CD14-positive monocyte (primary cell): ENCODE measurements at places on chromosomes 3 and 15.

- DNase-seq = peak; percentile 70
These were observed 131.2 kb downstream of the IGF1R start for GRCh38 chr15:98779463-98780071.

DNA sequence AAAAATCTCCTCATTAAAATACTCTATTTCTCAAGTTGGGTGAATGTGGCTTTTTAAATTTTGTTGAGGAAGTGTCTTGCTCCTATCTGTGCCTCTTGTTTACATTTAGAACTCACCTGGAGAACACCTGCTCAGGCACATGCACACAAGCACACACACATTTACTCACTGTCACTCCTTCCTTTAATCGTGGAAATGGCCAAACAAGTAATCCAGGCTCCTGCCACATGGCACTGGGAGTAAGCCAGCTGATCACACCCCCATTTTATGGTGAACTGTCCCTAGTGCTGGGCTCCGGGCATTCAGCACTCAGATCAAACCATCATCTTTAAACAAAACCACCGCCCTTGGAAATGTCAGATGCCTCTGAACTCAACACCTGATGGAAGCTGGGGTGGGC, 204.7 kb upstream of the BHLHE40 start:
- DNase-seq = no peak

DNA sequence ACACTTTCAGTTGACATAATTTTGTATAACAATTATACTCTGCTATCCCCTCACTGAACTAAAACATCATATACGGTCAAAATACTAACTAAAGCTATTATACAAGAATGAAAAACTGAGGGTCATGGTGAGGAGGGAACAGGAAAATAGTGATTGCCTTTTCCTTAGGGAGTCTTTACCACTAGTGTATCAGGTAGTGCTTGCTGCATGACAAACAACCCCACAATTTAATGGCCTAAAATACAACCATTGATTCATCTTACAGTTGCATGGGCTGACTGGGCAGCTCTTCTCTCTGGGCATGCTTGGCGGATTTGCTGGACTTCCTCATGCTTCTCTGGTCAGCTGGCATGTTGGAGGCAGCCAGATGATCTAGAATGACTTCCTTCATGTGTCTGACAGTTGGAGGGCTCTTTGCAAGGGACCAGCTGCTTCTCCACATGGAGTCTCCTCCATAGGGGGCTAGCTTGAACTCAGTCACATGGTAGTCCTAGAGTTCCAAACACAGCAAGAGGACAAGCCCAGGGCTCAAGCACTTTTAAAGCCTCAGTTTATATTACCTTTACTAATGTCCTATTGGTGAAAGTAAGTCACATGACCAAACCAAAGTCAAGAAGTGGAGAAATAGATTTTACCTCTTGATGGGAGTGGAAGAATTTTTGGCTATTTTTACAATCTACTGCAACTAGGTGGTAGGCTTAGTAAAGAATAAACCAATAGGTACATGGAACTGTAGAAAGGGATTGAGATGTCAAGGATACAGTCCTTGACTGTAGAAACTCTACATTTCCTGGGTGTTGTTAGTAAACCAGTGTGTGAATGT, 18.8 kb downstream of the THAP10 start:
- DNase-seq = no peak

DNA sequence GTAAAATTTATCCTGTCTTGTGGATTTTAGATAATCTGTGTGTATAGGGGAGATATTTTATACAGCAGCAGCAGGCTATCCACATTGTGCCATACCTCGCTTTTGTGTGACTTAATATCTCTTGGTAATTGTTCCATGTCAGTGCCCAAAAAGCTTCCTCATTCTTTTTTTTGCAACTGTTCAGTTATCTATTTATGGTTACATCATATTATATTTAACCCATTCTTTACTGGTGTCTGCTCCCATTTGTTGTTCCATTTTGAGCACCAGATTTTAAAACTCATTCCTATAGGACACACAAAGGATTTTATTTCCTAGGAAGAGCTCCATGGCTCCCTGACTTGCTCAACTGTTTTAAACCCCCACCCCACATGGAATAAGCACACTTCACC, 86.3 kb upstream of the RASGRP1 start:
- no peak for DNase-seq

GRCh38 chr3:81864272-81864671, 102.8 kb upstream of the GBE1 start:
- no peak for DNase-seq

DNA sequence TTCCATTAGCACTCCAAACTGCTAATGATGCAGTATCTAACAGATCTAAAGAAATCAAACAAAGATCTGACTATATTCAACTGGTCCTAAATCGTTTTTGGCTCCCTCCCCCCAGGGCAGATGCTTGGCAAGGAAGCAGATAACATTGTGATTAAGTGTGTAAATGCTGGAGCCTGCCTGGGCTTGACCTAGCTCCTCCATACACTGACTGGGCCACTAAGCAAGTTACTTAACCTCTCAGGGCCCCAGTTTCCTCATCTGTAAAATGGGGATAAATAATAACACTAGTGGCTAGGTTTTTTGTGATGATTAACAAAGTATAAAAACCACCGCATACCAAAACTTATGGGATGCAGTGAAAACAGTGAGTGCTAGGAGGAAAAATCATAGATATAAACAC, 9.2 kb downstream of the EID1 start:
- DNase-seq = no peak

DNA sequence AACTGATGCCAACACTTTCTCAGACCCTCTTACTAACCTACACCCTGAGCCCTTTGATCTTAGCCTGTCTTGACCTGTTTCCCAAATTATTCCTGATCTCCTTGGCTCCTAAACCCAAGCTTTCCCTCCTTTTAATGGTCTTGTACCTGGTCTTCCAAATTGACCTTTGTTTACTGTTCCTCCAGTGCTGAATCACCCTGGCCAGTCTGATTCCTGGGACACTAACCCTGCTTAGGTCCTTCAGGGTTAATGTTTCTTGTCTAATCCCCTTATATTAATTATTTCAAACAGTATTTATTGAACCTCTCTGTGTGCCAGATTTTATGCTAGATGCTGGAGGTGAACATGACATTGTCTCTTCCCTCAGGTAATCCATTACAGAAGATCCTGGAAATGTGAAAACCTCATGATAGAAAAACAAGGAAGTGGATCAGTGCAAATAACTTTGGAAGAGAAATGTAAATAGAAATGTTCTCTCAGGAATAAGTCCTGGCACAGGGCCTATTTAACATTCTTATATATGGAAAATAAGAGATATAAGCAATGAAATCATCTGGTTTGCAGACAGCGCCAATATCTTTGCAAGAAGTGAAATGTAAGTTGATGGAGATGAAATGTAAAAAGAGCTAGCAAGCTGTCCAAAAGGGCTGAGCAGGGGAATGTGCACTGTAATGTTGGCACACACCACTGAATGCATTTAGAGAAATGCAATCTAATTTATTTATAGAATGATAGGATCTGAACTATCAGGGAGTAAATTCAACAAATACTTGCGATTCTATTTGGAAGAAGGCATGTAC, 20.7 kb downstream of the HGD start:
- DNase-seq = no peak

GRCh38 chr3:63976161-63976871, 47.0 kb downstream of the PSMD6 start:
- DNase-seq = peak; percentile 90

- no peak for DNase-seq
These were observed 1560.4 kb upstream of the GBE1 start for GRCh38 chr3:83321891-83322290.

GRCh38 chr3:78994174-78995027, 773.4 kb downstream of the ROBO1 start:
- DNase-seq = no peak

DNA sequence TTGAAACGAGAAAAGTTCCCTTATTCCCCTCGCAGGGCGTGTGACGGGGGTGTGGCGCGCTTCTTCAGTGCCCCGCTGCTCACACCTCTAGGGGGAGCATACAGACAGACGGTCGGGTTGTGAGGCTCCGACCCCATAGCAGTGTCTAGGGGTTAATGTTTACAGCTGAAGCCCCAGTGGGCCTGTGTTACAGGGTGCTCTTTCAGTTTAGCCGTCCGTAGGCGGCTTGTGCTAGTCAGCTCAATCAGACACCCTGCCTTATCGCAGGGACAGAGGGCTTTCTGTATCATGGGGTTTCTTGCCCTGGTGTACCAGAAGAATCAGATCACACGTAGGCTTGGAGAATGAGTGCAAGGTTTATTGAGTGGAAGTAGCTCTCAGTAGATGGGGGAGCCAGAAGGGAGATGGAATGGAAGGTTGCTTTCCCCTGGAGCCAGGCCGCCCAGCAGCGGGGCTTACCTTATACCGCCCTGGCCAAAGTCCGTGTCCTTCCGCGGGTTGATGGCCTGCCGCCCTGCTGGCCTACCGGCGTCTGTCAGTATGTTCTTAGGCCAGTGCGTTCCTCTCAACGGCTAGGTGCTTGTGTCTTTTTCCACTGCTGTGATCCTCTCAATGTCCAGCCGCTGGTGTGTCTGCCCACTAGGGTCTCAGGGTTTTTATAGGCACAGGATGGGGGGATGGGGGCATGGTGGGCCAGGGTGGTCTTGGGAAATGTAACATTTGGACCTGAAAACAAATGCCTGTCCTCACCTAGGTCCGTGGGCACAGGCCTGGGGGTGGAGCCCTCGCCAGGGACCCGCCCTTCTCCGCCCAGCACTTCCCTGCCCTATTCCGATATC, 32.2 kb upstream of the ACP3 start:
- DNase-seq = no peak

GRCh38 chr3:36075491-36075890, 304.8 kb upstream of the STAC start:
- no peak for DNase-seq

DNA sequence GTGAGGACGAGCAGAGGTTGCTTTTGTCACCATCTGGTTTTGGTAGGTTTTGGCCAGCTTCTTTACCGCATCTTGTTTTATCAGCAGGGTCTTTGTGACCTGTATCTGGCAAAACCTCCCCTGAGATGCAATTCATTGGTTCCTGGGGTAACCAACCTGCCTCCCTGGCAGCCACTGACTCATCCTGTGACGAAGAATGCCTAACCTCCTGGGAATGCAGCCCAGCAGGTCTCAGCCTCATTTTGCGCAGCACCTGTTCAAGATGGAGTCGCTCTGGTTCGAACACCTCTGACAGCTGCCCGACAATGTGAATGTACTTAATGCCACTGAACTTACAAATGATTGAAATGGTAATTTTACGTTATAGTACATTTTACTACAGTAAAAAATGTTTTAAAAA, 6.8 kb upstream of the ADAMTS17 start:
- no peak for DNase-seq

DNA sequence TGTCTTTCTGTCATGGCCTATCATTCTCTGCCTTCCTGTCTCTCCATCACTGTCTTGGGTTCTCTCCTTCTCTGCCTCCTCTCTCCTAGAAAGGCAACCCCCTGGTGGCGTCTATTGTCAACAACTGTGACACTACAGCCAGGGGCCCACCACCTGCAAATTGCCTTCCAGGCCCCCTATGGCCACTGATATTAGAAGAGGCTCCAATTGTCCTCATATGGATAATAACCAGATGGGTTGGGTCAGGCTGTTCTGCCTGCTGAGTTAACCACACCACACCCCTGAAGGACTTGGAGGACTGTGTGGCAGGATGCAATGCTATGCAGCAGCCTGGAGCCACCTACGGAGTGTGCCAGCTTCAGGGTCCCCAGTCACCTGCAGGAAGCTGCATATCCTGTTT, 665.0 kb downstream of the NTRK3 start:
- no peak for DNase-seq

- no peak for DNase-seq
These were observed 223.0 kb upstream of the MLF1 start for GRCh38 chr3:158347966-158348365.

DNA sequence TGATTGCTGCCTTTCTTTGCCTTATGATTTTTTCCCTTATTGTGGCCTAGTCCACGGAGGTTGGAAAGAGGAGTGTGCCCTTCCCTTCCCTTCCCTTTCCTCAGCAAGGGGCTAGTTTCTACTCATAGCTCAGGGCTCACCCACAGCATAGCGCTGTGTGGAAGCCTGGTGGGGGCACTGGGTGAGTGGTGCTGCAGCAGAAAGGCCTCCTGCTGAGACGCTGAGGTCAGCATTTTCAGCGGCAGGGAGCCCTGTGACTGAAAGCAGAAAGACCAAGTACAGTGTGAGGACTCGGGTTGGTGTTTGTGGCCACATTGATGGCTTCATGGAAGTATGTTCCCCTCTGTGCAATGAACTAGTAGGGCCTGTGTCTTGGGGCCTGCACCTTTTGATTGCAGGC, 21.9 kb downstream of the CACNA1D start:
- no peak for DNase-seq

DNA sequence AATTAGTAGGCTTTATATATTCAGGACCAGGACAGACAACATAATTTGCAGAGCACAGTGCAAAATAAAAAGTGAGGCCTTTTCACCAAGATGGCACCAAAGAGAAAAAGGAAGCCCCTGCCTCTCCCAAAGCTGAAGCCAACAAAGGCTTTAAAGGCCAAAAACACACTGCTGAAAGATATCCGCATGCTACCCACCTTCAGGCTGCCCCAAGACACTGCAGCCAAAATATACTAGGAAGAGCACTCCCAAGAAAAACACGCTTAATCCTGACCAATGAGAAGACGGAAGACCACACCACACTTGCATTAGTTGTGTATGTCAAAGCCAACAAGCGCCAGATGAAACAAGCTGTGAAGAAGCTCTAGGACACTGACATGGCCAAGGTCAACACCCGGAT, 38.0 kb downstream of the PIK3CB start:
- no peak for DNase-seq

DNA sequence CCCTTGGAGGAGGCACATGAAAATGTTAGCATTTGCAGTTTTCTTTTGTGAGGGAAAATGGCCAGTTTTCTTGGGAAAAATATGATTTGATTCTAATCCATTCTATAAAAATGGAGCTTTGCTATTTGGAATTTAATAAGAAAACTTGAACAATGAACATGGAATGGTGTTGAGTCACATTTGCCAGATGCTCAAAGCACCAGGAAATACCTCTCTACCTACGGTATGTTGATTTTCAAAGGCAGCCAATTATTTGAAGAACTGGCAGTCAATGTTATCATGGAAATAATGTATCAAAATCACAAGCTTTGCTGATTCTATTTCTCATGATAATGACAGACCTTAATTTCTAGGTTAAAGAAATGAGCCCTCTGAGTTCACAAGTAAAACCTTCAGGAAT, 14.9 kb downstream of the NME9 start:
- no peak for DNase-seq

DNA sequence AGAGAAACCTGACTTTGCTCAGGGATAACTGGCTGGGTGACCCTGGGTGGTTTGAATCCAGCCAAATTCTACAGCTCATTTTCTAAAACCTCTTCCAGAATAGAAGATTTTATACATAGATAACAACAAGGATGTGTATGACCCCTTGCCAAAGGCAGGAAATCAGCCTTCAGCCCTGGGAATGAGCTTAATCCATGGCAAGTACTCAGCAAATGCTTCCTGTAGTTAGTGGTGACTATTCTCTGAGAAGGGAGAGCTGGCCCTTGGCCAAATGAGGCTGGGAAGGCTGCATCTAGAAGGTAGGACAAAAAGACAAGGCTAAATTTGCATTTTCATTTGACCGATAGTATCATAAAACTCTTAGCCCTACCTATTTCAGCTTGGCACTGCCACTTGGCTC, 4.6 kb upstream of the HACD3 start:
- DNase-seq = no peak
